ENCODE measurements at places on chromosomes 1 and 21.

DNA sequence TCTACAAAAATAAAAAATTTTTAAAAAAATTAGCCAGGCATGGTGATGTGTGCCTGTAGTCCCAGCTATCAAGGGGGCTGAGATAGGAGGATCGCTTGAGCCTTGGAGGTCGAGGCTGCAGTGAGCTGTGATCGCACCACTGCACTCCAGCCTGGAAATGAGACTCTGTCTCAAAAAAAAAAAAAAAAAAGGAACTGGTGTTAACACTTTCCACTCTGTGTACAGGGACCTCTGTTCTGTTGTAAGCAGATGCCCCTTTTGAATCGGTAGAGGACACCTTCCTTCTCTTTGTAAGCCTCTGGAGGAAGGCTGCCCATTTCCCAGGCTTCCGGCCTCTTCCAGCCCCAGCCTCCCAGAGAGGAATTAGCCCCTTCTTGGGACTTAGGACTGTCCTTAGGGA lies 7.3 kb upstream of the C1orf210 start:
- DNase-seq, result no peak

GRCh38 chr1:58082596-58082995 lies 463.9 kb downstream of the OMA1 start:
- no peak for DNase-seq

DNA sequence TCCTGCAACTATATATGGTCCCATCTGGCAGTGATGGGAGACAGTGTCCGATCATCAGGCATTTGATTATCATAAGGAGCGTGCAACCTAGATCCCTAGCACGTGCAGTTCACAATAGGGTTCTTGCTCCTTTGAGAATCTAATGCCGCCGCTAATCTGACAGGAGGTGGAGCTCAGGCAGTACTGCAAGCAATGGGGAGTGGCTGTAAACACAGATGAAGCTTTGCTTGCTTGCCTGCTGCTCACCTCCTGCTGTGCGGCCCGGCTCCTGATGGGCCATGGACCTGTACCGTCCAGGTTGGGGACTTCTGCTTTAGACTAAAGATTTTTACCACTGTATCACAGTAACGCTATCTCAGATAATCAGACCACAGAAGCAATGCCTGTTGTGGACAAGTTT lies 63.8 kb downstream of the TGFB2 start:
- DNase-seq, result no peak

GRCh38 chr1:234518876-234519275 lies 39.9 kb upstream of the TARBP1 start:
- no peak for DNase-seq

- no peak for DNase-seq
These were observed 174.4 kb downstream of the PGBD5 start for GRCh38 chr1:230251644-230252191.

GRCh38 chr1:198677871-198678270 lies 39.0 kb downstream of the PTPRC start:
- DNase-seq, result no peak

GRCh38 chr1:93021539-93022134 lies 57.4 kb upstream of the MTF2 start:
- DNase-seq, result peak; percentile 58

- no peak for DNase-seq
These were observed 74.5 kb downstream of the HIVEP3 start for GRCh38 chr1:41844255-41844654.

DNA sequence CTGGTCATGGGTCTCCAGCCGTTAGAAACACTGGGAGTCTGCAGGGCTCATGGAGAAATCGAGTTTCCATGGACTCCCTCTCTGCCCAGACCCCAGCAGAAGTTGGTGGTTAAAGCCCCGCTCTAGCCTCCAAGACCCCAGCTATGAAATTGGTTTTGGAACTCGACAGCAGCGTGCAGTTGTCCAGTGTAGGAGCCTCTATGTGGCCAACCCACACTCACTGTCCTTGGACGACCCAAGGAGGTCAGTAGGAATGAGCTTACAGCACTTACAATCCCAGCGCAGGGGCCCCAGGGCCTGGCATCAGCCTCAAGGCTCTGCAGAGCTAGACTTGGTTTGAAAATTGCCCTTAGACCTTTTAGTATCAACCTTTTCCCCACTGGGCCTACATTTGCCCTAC lies 3.2 kb upstream of the PRDM16 start:
- no peak for DNase-seq

DNA sequence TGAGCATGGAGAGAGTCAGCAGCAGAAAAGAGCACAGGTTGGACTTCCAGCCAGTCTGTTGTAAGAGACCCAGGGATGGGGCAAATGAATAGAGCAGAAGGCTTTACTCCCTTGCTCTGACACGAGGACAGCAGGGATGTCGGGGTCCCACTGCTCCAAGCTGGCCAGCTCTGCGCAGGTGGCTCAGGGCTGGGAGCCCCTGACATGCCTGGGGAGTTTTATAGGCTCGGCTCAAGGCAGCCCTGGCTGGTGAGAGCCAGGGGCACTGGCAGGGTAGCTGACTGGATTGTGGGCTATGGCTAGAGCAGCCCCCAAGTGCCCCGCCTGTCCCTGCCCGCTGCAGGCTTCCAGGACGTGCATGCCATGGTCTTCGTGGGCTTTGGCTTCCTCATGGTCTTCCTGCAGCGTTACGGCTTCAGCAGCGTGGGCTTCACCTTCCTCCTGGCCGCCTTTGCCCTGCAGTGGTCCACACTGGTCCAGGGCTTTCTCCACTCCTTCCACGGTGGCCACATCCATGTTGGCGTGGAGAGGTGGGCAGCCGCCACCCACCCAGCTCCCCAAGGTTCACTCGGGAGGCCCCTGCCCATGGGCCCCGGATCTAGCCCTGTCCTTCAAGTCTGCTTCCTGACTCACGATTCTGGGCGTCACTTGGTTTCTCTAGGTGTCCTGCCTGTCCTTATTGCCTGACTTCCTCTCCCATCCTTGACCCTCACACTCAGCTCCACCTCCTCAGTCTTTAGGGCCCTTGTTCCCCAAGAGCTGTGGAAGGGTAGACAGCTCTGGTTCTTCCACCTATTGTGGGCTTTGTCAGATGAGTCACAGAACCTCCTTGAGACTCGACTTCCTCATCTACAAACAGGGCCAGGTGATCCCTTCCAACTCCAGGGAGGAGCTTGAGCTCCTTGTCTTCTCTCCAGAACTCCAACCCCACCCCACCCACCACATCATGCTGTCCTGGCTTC lies 8.2 kb downstream of the RHBG start:
- DNase-seq, result no peak

DNA sequence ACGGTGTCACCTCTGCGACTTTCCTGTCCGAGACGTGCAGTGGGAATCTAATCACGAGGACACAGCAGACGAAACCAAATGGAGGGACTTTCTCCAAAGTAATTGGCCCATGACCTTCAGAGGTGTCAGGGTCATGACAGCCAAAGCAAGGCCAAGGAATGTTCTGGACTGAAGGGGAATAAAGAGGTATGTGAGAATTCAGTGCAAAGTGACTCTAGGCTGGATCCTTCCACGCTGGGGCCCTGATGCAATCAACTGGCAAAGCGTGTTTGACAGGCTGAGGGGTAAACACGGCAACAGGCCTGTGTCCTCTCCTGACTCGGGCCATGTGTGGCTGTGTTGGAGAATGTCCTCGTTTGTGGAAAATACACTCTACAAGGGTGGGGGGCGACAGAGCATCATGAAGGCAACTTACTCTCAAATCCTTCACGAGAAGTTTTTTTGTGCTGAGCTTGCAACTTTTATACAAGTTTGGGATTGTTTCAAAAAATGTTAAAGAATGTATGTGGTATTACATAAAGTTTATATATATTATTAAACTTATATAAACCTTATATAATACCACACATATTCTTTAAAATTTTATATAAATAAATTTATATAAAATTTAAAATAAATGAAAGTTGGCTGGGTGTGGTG lies 1.7 kb downstream of the CFAP74 start:
- DNase-seq, result no peak

DNA sequence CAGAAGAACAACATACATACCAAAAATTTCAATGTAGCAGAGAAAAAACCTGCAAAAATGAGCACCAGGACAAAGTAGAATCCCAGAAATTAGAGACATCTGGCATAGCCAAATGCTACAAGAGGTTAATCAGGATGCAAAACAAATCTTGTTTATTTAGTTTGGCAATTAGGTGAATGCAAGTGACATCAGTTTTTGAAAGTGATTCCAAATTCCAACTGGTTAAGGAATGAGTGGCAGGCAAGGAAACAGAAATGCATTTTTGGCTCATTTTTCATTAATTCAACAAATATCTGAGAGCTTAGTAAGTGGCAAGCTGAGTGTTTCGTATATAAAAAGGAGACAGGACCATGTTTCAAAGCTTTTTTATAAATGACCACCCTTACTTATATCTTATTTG lies 21.3 kb downstream of the SCAF4 start:
- peak; percentile 78 for DNase-seq

DNA sequence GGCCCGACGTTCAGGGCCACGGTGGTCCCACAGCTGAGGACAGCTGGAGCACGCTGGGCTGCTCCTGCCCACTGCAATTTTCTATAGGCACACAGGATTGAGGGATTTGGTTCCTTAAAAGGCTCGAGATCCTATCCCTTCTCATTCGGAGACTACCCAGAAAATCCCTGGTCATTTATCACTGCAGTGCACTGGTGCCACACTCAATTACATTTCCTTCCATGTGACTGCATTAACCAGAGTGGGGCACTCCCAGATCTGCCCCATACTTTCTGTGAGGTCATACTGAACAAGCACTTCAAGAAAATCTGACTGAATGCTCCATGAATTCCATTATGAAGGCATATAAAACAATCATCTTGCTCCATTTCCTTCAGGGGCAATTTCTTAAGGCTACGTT lies 49.8 kb upstream of the KCNE1 start:
- DNase-seq, result no peak

DNA sequence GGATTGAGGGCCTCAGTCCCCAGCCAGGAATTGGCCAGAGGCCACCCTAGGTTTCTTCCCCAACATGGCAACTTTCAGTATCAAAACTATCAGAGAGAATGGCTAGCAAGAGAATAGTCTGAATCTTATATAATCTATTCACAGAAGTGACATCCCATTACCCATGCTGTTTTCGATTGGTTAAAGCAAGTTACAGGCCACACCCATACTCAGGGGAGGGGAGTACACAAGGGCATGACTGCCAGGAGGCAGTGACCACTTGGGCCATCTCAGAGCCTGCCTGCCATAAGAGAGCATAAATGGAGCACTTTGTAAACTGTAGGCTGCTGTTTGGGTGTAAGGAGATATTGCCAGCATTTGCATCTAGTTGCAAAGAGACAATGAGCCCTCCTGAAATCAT lies 65.4 kb downstream of the FAM163A start:
- DNase-seq, result no peak

Measured in astrocyte of the hippocampus (primary cell).